CD4-positive, alpha-beta memory T cell (primary cell): ENCODE measurements at places on chromosomes 12 and 14. TPM values are rescaled to one million over a fixed set of nuclear protein-coding genes. Genes with fewer than 3 reads are reported as not detected.

The KCNMB4 gene
- 0.34 TPM for polyA plus RNA-seq

The P2RX2 gene
- not detected for polyA plus RNA-seq

The CPNE6 gene
- polyA plus RNA-seq = not detected

The SYNE3 gene
- polyA plus RNA-seq = 9.0 TPM

The MYRFL gene
- not detected for polyA plus RNA-seq

The SRRM4 gene
- polyA plus RNA-seq = not detected

The CLEC12A gene
- polyA plus RNA-seq = not detected

The PTGDR gene
- 6.7 TPM for polyA plus RNA-seq

The CLIP1 gene
- 5.9 TPM for polyA plus RNA-seq

The AMDHD1 gene
- not detected for polyA plus RNA-seq

The KLC1 gene
- 31.8 TPM for polyA plus RNA-seq

The C12orf54 gene
- not detected for polyA plus RNA-seq

The ZNF219 gene
- polyA plus RNA-seq = 0.80 TPM

The ADGRD1 gene
- not detected for polyA plus RNA-seq

The GPRC5D gene
- not detected for polyA plus RNA-seq

The SIRT4 gene
- 2.2 TPM for polyA plus RNA-seq

The KLRK1 gene
- 1.9 TPM for polyA plus RNA-seq

The SLC2A3 gene
- polyA plus RNA-seq = 275 TPM

The KRT82 gene
- not detected for polyA plus RNA-seq

The SYNDIG1L gene
- not detected for polyA plus RNA-seq

The SALL2 gene
- 0.42 TPM for polyA plus RNA-seq

The LHX5 gene
- polyA plus RNA-seq = not detected

The STAC3 gene
- 0.61 TPM for polyA plus RNA-seq

The AQP6 gene
- polyA plus RNA-seq = not detected

The TAS2R30 gene
- not detected for polyA plus RNA-seq

The DPF3 gene
- polyA plus RNA-seq = not detected

The LTB4R2 gene
- 3.2 TPM for polyA plus RNA-seq

The CLEC9A gene
- polyA plus RNA-seq = not detected

The CBLN3 gene
- polyA plus RNA-seq = 0.41 TPM

The ABCD2 gene
- 8.2 TPM for polyA plus RNA-seq

The LIN7A gene
- polyA plus RNA-seq = not detected

The INHBE gene
- not detected for polyA plus RNA-seq

The GSC gene
- polyA plus RNA-seq = not detected

The SSPN gene
- not detected for polyA plus RNA-seq

The MMP17 gene
- not detected for polyA plus RNA-seq

The ADAMTS20 gene
- polyA plus RNA-seq = not detected

The BEGAIN gene
- polyA plus RNA-seq = 1.8 TPM

The GPR84 gene
- not detected for polyA plus RNA-seq

The TAS2R7 gene
- not detected for polyA plus RNA-seq

The ISM2 gene
- not detected for polyA plus RNA-seq

The SLC7A7 gene
- 0.75 TPM for polyA plus RNA-seq

The GTF2H3 gene
- 25.8 TPM for polyA plus RNA-seq

The HOXC4 gene
- not detected for polyA plus RNA-seq

The HCAR3 gene
- not detected for polyA plus RNA-seq

The TTC9 gene
- polyA plus RNA-seq = 16.1 TPM
